ENCODE measurements at places on chromosomes 3 and 15.
A peak's percentile ranks its signal among the peaks of the same experiment; 100 is the strongest.

DNA sequence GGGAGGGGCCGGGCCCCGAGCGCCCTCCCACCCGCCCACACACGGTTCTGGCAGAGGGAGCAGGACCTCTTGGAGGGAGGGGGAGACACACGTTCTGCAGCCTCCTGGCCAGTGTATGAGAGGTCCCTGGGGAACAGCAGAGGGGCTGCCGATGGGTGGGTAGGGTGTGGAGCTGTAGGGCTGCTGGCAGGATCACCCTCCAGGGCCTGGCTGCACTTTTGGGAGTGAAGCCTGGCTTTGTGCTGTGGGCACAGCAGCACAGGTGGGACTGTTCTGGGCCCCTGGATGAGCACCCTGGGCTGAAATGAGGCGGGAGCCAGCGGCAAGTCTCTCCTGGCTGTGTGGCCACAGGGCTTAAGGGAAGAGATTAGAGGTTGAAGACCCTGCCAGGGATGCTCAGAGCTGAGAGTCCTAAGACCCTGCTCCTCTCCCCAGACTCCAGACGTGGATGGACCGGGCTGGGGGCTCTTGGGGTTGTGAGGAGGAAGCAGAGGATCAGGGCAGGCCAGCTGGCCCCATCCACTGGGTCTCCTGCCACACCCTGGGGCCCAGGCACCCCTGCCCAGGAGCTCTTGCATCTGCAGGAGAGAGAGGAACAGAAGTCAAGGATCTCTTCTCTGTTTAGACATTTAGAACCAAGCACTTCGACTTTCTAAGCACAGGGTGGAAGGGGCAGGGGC lies 45.2 kb downstream of the RGMA start:
- no peak for DNase-seq

DNA sequence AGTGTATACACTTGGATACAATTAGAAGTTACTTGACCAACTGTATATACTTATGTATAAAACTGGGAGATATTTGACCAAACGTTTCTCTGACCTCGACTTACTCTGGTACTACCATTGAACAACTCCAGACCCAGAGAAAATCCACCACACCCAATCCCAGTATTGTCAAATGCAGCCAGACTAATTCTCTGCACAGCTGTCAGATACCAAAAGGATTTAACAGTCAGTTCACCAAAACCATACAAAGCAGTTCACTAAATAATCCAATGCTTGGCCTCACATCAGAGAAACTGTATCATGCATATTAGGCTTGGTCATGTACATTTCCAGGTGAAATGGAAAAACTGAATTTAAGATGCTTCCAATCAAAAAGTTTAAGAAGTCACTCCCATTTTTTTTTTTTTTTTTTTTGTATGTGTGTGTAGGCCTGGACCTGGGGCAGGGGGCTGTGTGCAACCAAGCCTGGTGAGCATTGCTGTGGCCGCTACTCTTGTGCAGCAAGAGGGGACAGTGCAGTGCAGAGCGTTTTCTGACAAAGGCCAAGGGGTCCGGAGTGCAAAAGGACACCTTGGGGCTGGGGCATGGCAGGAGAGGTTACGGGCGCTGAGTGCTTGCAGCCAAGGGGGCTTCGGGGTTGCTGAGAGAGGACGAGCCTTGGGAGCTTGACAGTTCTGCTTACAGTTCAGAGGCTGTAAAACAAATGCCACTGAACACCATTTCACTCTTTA lies 1.4 kb downstream of the TOMM70 start:
- DNase-seq: no peak

DNA sequence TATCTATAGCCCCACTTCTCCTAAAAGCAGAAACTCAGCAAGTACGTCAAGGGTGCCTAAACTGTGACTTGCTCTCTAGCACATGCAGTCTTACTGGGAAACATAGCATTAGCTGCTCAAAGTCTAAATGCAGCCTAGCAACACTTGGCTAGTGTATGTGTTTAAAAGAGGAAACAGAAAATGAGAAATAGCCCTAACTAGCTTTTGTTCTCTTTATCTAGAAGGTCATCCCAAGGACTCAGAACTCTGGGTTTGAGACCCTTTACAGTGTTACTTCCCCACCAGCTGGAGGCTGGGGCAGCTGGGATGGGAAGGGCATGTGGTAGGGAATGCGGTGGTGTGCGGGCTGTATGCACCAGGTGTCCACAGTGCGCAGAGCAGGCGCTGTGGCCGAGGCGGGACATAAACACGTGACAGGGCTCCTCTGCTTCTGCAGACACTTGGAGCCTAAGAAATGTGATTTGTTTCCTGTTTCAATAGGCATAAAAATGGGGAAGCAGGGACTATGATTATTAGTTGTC lies 13.3 kb downstream of the ETV5 start:
- no peak for DNase-seq

DNA sequence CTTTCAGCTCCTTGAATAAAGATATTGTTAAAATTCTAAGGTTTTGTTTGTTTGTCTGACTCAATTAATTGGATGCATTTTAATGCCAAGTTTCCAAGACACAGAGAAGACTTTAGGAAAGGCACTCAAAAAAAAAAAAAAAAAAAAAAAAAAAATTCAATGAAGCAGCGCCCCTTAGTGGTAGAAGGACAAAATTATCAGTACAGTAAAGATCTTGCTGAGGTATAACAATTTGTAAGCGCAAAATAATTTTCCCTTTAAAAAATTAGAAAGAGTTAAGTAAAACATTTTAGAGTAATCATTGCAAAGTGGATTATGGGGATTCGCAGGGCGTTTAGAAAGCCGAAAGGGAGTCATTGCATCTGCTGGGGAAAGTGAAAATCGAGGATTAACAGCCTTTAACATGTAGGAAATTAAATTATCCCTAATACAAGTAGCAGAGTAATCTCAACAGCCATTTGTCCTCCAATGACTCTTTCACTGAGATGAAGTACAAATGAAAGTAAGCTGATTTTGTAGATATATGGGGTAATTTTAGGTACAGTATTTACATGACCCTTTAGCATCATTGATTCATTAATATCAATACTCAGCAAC lies 5.8 kb upstream of the DIS3L start:
- DNase-seq: no peak

GRCh38 chr3:134485718-134486576 lies at the start of the genes ANAPC13 and CEP63:
Gene ANAPC13, minus strand, starts transcription at chr3:134485985. Its CDS starts 3,081 bp downstream, at chr3:134482904.
Gene CEP63, plus strand, starts transcription at chr3:134486057. Its CDS starts 9,264 bp downstream, at chr3:134495321.
- DNase-seq: peak; percentile 92

GRCh38 chr3:123027292-123028232 lies at the start of gene SEMA5B:
Gene SEMA5B, minus strand, starts transcription at chr3:123027763. Its CDS starts 66,500 bp downstream, at chr3:122961263.
- DNase-seq: peak; percentile 26

DNA sequence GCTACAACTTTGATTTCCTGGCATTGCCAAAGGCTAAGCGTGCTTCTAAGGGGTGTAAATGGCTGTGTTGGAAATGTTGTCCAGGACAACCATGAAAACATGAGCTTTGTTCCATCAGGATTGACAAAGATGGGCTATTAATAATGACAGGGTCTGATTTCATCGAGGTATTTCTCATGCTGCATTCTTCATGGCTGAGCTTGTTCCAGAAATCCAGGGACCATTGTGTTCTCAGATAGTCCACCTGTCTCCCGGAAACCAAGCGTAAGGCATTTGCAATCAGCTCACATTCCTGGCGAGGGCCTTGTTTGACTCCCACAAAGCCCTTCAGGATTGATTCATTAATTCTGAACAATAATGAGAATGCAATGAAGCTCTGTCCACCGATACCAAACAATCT lies 111.3 kb downstream of the CD47 start:
- DNase-seq: no peak

- no peak for DNase-seq
Measured at GRCh38 chr3:166462891-166463470, 625.8 kb upstream of the BCHE start.

DNA sequence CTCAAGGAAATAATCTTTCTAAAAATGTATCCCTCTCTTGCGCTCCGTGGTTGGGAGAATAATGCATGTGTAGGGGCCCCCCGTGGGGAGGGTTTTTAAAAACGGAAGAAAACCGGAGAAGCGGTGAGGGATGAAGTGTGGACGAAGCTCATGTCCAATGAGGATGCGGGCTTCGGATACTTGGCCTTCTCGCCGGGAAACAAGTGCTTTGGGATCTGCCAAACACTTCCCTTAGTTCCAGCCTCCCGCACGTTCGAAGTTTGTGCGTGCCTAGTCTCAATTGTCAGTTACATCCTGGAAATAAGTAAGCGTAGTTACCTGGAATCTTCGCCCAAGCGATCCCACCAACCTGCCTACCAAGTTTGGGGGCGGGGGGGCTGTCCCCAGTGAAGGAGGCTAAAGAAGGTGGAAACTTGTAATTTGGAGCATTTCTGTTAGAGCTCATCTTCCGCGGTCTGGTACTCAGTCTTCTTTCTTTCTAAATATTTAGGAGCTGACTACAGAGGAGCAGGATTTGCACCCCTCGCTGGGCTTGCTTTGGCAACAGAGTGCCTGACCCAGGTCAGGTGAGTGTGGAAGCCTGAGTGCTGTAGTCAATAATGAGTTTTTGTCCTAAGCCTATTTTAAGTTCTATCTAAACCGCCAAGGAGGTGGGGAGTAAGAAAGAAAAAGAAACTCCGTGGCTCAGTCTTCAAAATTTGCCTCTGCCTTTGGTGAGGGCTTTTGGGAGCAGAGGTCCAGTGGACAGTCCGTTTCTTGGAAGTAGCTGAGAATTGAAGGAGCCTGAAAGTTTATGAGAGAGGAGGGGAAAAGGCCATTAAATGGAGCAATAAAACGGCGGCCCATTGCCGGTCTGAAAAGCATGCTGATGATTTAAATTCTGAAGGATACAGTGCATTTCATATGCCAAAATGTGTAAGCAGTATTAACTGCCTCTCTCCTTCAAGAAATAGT lies 1.1 kb downstream of the ITPR1 start:
- DNase-seq: peak; percentile 24

- DNase-seq: peak; percentile 15
Measured at GRCh38 chr3:161409069-161409468, 37.8 kb upstream of the SPTSSB start.

- no peak for DNase-seq
Measured at GRCh38 chr15:29883126-29883525, 60.9 kb upstream of the TJP1 start.

DNA sequence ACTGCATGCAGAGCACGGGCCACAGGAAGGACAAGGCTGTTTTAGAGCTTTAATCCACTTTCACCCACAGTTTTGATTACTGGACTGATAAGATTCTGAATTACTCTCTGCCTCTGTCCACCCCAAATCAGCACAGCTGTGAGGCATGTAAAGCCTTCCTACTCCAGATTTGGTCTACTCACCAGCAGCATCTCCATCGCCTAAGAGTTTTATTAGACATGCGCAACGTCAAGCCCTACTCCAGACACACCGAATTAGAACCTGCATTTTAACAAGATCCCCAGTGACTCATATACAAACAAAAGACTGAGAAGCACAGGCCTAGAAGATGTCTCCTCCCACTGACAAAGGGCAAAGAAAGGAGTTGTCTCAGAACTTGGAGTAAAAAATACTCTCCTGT lies 221.2 kb downstream of the TUSC7 start:
- no peak for DNase-seq

- DNase-seq: no peak
Measured at GRCh38 chr3:86046436-86047136, 944.4 kb downstream of the VGLL3 start.

- DNase-seq: no peak
Measured at GRCh38 chr3:173755161-173755560, 357.6 kb downstream of the NLGN1 start.

DNA sequence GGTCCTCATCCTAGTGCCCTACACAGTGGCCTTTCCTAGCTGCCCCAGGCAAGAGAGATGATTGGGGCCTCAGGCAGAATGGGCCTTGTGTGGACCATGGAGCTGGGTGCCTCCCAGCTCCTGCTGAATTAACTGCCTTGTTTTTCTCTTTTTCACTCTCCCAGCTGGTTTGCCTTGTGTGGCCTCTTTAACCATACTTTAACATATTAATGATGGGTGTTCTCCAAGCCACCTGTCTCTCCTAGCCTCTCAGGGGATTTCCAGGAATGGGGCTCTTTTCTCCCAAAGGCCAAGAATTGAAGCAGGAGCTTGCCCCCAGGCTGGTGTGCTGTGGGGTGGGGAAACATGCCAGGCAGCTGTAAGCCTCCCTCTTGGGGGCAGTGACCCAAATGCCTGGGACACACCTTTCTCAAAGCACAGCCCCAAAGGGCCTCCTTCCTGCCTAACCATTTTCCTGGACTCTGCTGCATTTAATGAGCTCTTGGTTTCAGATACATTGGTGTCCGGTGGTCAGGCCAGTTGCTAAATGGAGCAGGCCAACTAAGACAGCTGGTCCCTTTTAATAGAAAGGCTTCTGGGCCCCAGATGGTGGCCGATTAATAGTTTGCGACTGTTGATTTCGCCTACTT lies 5.6 kb downstream of the ALPK3 start:
- DNase-seq: no peak

GRCh38 chr15:65085207-65085753 lies 8.7 kb downstream of the KBTBD13 start:
- DNase-seq: no peak

DNA sequence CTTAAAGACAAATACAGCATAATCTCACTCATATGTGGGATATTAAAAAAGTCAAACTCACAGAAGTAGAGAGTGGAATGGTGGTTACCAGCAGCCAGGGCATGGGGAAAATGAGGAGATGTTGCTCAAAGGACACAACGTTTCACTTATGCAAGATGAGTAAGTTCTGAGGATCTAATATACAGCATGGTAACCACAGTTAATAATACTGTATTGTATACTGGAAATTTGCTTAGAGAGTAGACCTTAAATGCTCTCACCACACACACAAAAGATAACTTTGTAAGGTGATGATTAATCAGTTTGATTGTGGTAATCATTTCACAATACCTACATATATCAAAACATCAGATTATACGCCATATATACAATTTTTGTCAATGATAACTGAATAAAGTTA lies 60.0 kb downstream of the MYH15 start:
- no peak for DNase-seq

DNA sequence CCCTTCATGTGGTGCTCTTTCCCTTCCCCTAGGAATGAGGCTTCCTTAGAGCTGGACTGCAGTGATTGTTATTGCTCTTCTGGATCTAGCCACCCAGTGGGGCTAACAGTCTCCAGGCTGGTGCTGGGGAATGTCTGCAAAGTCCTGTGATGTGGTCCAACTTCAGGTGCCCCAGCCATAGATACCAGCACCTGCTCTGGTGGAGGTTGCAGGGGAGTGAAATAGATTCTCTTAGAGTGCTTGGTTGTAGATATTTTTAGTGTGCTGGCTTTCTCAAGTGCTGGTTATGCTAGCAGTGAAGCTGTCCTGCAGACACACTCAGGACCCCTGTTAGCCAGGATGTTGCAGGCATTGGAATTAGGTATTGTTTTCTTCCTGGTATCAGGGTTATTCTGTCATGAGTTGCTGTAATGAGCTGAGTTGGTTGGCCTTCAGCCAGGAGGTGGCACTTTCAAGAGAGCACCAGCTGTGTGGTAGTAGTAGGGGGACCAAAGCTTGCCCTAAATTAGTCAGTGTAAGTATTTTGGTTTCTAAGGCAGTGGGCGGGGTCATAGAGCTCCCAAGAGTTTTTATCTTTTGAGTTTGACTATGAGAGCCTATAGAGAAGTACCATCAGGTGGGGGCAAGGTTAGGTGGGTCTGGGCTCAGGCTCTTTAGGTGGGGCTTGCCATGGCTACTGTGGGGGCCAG lies 317.5 kb upstream of the SGO1 start:
- no peak for DNase-seq

- no peak for DNase-seq
Measured at GRCh38 chr15:86759800-86760523, 680.3 kb downstream of the AGBL1 start.

DNA sequence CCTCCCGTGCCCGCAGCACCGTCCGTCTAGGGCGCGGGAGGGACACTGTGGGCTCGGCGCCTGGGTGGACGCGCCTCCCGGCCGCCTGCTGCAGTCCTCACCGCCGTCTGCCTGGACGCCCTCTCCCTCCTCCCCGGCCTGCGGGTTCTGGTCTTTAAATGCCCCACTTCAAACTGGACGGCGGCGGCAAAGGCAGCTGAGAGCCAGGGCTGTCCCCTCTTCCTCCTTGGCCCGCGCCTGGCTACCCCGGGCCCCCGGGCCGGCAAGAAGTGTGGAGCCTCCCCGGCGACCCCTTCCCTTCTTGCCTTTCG lies 426 bp downstream of the CBLB start:
- DNase-seq: no peak

All from activated naive CD4-positive, alpha-beta T cell treated with anti-CD3 and anti-CD28 coated beads, Interleukin-2, amount 50 U/mL, for 16 hours (primary cell).